Pericardium fibroblast (primary cell): ENCODE measurements at places on chromosomes 1 and 21. TPM values are rescaled to one million over a fixed set of nuclear protein-coding genes. Genes with fewer than 3 reads are reported as not detected.

ARHGAP29 gene
- 27.7 and 54.5 TPM in 2 replicates for total RNA-seq

OSBPL9 gene
- total RNA-seq: 20.0 and 49.9 TPM in 2 replicates

LGR6 gene
- total RNA-seq: not detected in 2 replicates

IPO9 gene
- total RNA-seq: 12.1 and 15.7 TPM in 2 replicates

C2CD2 gene
- 9.1 and 10.4 TPM in 2 replicates for total RNA-seq

S100A7 gene
- total RNA-seq: not detected in 2 replicates

HSD11B1 gene
- 31.7 and 49.4 TPM in 2 replicates for total RNA-seq

GPR52 gene
- total RNA-seq: not detected in 2 replicates

LRRC71 gene
- not detected in 2 replicates for total RNA-seq

MAP1LC3C gene
- total RNA-seq: 1.9 TPM in 1 of 2 replicates, not detected in the other

FBLIM1 gene
- 58.8 and 103 TPM in 2 replicates for total RNA-seq

LCE3B gene
- total RNA-seq: not detected in 2 replicates

BTBD8 gene
- total RNA-seq: 0.93 and 4.2 TPM in 2 replicates

FCRLB gene
- 0.68 and 1.8 TPM in 2 replicates for total RNA-seq

TACSTD2 gene
- under 0.01 TPM in 1 of 2 replicates, not detected in the other for total RNA-seq

FCRLA gene
- not detected in 2 replicates for total RNA-seq

RASAL2 gene
- total RNA-seq: 14.5 and 22.9 TPM in 2 replicates

CHRNB2 gene
- under 0.01 and 0.12 TPM in 2 replicates for total RNA-seq

KCNE2 gene
- not detected in 2 replicates for total RNA-seq

TPTE gene
- not detected in 2 replicates for total RNA-seq

RGSL1 gene
- not detected in 2 replicates for total RNA-seq

SEMA6C gene
- total RNA-seq: 3.2 and 3.7 TPM in 2 replicates

ALDH4A1 gene
- total RNA-seq: 9.6 and 18.6 TPM in 2 replicates

PADI2 gene
- total RNA-seq: 0.12 TPM in 1 of 2 replicates, not detected in the other

GFI1 gene
- total RNA-seq: 0.34 TPM in 1 of 2 replicates, not detected in the other

BEND5 gene
- total RNA-seq: 1.8 and 6.9 TPM in 2 replicates

CA6 gene
- not detected in 2 replicates for total RNA-seq
